Esophagus squamous epithelium (tissue), 5 donors: ENCODE measurements at places on chromosomes 12 and 14.

- no peak for DNase-seq
Observed at GRCh38 chr12:62899568-62900390, 35.2 kb downstream of the PPM1H start.

- no peak for DNase-seq
Observed at GRCh38 chr14:55048900-55049436, 2.5 kb upstream of the MAPK1IP1L start.

- no peak for DNase-seq
Observed at GRCh38 chr14:93072659-93073357, 42.9 kb downstream of the ITPK1 start.

- no peak for DNase-seq
Observed at GRCh38 chr12:82555699-82556098, 131.0 kb upstream of the TMTC2 start.

DNA sequence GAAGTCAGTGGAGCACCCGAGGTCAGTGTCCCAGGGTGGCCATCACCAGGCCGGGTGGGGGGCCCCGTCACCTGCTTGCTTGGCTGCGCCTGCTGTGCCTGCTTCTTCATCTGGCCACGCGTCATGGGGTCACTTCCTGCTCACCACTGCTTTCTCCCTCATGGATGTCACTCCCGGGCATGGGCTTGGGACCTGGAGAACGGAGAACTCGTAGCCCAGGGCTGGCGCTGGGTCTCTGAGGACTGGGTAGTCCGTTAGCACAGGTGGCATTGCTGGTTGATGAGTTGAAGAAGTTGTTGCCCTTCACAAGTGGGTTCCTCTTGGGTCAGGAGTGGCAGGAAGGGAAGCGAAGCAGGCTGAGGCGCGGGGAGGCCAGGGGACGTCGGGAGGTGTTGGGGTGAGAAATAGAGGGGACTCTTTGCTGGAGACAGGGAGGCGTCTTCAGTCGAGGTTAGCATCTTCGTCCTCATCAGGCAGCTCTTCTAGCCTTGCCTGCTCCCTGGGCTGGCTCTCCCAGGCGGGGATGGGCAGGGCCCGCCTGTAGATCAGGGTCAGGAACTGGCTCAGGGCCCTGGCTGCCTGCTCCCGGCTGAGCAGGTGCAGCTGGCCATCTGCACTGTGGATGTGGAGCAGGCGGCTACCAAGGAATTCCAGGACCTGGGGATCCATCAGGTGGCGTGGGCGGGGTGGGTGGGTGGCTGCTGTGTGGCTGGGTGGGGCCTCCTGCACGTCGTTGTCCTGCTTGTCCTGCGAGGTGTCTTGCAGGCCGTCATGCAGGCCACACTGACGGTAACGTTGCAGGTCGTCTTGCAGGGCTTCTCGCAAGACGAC lies 23.0 kb downstream of the RTL1 start:
- no peak for DNase-seq

DNA sequence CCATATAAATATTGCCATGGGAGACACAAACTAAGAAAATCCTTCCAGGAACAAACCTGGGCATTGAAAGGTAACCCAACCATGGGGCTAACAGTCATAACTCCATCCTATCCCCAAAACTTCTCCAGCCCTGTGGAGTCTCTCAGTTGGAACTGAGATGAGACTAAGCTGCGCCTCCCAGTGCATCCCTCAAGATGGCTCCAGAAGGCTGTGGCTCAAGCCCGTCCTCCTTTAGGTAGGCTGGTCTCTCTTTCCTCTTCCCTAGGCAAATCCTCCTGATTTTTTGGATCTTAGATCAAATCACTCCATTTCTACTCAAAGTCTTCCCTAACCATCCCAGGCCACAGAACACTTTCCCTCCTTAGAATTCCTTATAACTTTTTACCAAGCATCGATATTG lies 364.3 kb upstream of the CCDC196 start:
- DNase-seq, result no peak

- DNase-seq, result no peak
Observed at GRCh38 chr14:61891170-61891569, 128.9 kb downstream of the SNAPC1 start.

DNA sequence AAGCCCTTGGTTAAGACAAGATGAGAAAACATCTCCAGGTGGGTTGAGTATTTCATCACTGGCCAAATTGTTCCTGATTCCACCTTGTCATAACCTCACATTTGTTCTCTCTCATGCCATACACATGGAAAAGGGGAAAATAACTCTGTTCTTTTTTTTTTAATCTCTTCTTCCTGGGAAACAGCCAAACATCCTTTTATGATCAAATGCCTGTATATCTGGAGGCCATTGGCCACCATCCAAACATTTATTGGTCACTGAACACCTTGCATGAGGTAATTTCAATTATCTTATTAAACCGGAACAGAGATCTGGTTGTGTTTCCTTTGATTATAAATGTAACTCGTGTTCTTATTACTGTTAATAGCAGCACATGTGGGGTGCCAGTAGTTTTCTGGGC lies 469.6 kb downstream of the NPAS3 start:
- no peak for DNase-seq

- DNase-seq, result no peak
Observed at GRCh38 chr14:52328276-52328675, 14.2 kb downstream of the PTGER2 start.

DNA sequence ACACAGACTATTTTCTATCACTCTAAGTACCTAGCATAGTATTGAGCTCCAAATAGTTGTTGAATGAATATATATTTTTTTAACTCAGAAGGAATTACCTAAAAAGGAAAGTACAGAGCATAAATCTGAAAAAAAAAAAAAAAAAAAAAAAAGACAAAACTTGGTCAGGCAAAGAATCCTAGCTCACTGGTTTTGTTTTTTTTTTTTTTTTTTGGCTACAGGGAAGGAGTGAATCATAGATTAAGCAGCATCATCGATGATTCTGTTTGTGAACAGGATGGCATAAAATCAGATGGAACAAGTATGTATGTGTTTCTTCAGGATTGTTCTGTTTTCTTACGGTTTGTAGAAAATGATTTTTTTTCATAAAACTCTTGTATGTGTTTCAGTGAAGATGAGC lies 66.1 kb upstream of the BCAT1 start:
- no peak for DNase-seq

GRCh38 chr12:120490833-120491512 lies 4.9 kb upstream of the DYNLL1 start:
- no peak for DNase-seq

DNA sequence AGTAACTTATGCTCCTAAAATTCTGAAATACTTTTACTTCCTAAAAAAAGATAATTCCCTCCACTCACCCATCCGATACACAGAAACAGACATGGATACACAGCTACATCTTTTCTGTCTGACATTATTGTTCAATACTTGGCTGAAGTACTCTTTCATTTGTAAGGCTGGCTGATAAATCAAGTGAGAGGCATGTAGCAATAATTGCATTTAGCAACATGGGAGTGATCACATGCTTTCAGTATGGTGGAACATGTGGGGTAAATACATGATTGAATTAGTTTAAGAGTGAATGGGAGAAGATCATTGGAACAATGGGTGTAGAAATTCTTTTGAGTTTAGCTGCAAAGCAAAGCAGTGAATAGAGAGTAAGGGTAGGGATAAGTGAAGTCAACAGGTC lies 25.6 kb downstream of the PTPRQ start:
- no peak for DNase-seq

- DNase-seq, result no peak
Observed at GRCh38 chr12:14768823-14769405, 34.4 kb downstream of the WBP11 start.

DNA sequence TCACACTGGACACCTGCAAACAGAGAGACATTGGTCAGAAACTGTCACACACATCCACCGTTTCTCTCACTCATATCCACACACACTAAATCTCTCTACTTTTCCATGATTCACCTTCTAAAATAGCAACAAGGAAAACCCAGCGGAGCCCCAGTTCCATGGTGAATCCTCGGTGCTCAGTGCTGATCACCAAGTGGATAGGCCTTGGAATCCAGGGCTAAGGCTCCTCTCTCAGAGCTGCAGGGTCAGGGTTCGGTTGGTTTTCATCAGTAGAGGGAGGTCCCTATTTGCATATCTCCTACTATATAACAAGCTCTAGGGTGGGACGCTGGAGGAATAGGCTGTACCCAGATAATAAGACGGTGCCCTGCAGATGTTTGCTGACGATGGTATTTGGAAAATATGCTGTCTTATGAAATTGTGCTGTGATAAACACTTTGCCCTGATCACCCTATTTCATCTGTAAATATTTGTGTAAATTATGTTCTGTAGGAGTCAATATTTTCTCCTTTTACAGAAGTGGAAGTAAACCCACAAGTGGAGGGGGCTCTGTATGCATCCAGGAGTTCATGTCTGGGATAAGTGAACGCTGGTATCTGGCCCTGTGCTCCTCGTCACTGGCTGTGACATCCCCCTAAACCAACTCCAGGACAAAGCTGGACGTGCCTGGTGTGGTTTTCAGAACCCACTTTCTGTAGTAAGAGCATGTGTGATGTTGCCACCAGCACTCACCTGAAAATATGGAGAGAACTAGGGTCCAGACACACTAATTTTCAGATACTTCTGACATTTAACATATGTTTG lies 709.2 kb downstream of the TMEM121 start:
- no peak for DNase-seq

DNA sequence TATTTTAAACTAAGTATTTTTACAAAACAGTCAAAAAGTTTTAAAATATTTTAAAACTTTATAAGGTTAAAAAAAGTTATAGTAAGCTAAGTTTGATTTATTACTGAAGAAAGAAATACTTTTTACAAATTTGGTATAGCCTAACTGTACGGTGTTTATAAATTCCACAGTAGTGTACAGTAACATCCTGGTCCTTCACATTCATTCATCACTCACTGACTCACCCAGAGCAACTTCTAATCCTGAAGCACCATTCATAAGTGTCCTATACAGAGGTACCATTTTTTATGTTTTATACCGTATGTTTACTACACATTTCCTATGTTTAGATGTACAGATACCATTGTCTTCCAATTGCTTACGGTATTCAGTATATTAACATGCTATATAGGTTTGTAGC lies 170.0 kb downstream of the KLHL28 start:
- DNase-seq, result no peak

- DNase-seq, result no peak
Observed at GRCh38 chr12:83796531-83796930, 1109.8 kb downstream of the TMTC2 start.

DNA sequence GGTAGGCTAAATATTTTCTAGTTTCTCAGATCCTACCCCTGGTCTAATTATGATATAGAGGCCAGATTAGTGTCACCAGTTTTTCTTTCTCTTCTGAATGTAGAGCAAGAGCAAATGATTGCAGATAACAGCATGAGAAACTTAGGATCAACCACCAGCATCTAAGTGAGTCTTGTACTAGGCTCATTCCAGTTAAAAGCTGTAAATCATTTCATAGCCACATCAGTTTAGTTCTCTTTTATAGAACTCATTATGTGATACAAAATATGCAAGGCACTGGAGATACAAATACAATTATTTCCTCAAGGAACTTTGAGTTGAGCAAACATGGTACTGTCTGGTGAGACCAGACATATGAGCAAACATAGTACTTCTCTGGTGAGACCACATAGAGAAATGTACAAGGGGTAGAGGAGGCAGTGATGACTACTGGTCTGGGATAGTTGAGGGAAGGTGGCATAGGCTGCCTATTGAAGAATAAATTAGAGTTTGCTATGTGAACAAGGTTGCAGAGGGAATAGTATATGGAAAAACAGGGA lies 59.5 kb downstream of the CRADD start:
- no peak for DNase-seq

DNA sequence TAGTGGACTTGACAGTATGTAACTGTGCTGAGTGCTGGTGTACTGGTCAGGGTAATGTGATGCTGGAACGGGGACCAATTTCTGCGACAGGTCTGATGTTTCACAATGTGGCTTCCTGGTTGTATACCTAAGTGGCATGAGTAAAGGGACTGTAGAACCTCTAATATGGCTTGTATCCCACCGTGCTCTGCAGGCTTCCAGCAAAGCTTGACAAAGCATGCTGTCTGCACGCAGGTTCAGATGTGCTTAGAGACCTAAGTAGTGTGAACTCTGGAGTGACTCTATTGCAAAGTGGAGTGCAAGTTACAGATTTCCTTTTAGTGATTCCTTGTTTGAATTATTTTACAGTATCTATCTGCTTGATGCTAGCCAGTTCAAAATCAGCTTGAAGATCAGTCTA lies 415.8 kb upstream of the NOVA1 start:
- DNase-seq, result no peak

GRCh38 chr12:119201789-119202543 lies 23.2 kb downstream of the HSPB8 start:
- DNase-seq, result no peak

- no peak for DNase-seq
Observed at GRCh38 chr14:105201156-105201924, 20.2 kb upstream of the NUDT14 start.

- DNase-seq, result no peak
Observed at GRCh38 chr14:99067141-99067920, 204.7 kb downstream of the BCL11B start.

- DNase-seq, result no peak
Observed at GRCh38 chr12:57001448-57001906, 4.9 kb downstream of the ZBTB39 start.

DNA sequence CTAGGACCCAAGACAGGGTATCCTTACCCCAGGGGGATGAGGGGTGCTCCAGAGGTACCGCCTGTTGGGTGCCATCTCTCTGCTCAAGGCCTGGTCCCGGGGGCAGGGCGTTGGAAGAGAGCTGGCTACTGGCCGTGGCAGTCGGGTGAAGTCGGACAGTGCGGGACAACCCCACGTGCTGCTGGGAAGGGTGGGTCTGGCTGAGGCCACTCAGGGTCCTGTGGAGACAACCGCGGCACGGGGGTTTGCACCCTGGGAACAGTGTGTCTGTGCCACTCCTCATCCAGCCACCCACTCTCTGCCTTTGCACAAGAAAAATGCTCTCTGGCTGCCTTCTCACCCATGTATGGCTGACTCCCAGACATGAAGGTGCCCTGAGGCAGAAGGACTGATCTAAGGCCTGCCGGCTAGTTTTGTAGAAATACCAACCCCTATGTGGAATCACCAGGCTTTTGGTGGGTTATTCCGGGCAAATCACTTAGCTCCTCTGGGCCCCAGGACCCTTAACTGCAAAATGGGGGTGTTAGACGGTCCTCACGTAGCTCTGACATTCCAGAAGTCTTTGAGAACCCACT lies 56.5 kb downstream of the LTBP2 start:
- no peak for DNase-seq

- no peak for DNase-seq
Observed at GRCh38 chr12:47837190-47838171, 17.8 kb upstream of the HDAC7 start.

- no peak for DNase-seq
Observed at GRCh38 chr12:51262758-51263177, 7.4 kb downstream of the SMAGP start.

GRCh38 chr12:109378569-109378968 lies 30.9 kb downstream of the MYO1H start:
- no peak for DNase-seq
